ENCODE measurements at places on chromosomes 7 and 10.

GRCh38 chr10:129704786-129705525 is 237.9 kb downstream of the MGMT start:
- no peak for DNase-seq

DNA sequence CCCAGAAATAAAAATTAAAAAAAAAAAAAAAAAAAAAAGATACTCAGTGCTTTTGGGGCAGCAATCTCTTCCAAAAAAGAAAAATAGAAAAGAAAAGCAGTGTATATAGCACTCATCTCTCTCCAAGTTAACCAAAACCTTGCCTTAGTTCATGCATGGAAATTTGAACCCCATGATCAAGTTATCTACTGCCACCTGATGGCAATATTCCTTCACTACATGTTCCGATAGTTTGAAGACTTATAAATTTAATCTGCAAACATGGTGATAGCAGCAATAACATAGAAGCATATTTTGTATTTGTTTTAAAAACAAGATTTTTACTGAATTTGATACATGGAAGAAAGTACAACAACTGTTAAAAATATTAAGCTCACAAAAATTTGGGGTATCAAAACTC is 48.6 kb upstream of the SLIT1 start:
- DNase-seq, result peak; percentile 39

- no peak for DNase-seq
These were observed 517.3 kb downstream of the PTPRN2 start for GRCh38 chr7:158070222-158070920.

- no peak for DNase-seq
These were observed 6.8 kb downstream of the ATG9B start for GRCh38 chr7:151017370-151017952.

- DNase-seq, result no peak
These were observed 67.9 kb upstream of the HECW1 start for GRCh38 chr7:43044511-43044910.

DNA sequence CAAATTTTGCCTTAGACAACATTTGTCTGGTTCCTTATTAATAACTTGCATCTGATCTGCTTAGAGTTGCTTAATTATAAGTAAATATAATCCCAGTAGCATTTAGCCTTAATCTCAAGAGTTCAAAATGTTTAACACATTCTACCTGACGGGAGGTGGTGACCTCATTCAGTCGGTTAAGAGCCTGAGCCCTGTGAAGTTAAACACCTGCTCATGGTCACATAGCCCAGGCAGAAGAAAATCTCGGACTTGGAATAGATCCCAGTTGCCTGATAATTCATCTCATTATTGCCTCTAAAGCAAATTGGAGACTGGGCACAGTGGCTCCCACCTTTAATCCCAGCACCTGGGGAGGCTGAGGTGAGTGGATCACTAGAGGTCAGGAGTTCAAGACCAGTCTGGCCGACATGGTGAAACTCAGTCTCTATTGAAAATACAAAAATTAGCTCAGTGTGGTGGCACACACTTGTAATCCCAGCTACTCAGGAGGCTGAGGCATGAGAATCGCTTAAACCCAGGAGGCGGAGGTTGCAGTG is 18.6 kb upstream of the ASCC1 start:
- no peak for DNase-seq

- DNase-seq, result no peak
These were observed 4.9 kb upstream of the ZMIZ2 start for GRCh38 chr7:44743750-44744149.

GRCh38 chr7:132756484-132756990 is 180.3 kb upstream of the PLXNA4 start:
- DNase-seq, result no peak

DNA sequence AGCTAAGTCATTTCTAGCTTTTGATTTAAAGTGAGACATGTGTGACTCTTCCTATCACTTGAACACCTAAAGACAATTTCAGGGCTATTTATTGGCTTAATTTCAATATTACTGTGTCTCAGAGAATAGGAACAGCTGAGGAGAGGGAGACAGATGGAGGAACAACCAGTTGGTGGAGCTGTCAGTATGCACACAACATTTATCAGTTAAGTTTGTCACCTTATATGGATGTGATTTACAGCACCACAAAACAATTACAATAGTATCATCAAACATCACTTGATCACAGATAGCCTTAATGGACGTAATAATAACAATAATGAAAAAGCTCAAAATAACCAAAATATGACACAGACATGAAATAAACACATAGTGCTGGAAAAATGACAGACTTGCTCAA is 129.6 kb downstream of the NPSR1 start:
- DNase-seq, result no peak

- DNase-seq, result no peak
These were observed 260.1 kb downstream of the BMPER start for GRCh38 chr7:34165466-34165865.

DNA sequence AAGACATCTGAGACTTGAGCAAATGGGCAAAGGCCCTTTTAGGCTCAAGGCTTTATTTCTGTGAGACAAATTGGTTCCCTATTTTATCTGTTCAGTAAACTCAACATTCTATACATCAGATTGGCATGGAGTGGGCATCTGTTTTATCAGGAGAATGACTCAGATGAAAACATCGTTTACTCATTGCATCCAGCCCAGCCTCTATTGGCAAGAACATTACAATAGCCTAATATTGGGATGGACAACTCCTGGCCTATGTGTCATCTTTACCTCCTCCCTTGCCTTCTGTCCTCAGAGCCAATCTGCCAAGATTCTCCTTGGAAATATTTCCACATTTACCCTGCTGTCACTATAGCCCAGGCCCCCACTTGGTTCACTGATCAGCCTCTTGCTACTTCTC is 5.5 kb upstream of the BLNK start:
- no peak for DNase-seq

DNA sequence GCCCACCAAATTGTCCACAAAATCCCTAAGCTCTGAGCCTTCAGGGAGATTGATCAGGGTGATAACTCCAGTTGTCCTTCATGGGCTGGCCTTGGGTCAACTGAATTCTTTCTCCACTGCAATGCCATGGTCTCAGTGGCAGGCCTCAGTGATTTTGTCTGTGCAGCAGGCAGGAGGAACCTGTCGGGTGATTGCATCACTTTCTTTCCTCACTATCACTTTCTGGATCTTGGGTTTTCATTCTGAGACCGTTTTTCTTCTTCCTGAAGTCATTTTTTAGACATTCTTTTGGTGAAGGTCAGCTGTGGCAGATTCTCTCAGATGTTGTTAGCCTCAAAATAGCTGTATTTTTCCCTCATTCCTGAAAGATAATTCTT is 28.8 kb upstream of the LCOR start:
- no peak for DNase-seq

DNA sequence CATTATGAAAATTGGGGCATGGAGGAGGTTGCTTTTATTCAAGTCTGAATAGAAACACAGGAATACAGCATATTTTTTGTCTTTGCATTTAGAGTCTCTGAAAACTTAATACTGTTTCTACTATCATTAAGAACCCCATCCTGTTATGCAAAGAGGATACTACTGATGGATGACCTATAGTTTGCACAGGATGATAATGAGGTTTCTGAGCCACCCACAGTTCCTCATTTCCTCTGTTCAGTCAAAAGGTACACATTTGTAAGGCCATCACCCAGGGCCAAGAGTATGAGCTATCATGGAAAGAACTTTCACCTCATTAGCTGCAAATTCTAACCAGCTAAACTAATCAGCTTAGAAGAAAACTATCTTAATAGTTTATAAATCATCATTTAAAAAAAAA is 213.0 kb upstream of the CHRM2 start:
- DNase-seq, result no peak

GRCh38 chr10:112755446-112756234 is 194.4 kb upstream of the TCF7L2 start:
- no peak for DNase-seq

- no peak for DNase-seq
These were observed 32.4 kb upstream of the TCF7L2 start for GRCh38 chr10:112917681-112918080.

- no peak for DNase-seq
These were observed 62.3 kb upstream of the FAM133B start for GRCh38 chr7:92652536-92652935.

DNA sequence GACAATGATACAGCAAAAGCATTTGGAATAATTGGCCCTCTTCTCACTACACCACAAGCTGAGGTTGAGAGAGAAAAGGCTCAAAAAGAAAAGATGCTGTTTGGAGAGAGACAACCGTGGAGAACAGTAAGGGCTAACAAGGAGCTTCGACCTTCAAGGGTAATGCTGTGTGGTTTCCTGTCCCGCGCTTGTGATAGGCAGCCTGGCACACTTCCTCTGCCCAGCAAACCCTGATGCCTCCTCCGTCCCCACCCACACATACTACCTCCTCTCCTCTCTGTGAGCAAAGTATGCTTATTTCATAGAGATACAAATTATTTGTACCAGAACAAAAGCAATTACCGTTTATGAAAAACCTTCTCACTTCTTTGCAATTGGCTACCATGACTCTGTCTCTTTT is 755.4 kb downstream of the KCNMA1 start:
- no peak for DNase-seq

DNA sequence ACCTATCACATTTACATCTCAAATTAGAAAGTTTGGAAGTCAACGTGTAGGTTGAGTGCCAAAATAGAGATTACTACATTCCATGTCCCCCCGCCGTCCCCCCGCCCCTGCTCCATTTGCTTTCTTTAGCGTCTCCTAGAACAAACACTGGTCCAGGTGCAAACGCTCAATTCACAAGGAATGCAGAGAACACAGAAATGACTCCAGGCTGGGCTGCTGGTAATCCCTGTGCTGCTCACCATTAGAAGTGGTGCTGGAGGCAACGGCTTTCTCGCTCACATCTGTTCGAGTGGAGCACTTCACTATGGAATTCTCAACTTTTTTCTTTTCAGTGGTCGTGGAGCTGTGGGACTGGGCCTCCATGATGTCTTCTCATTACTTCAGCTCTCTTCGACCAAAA is 14.1 kb downstream of the GLI3 start:
- no peak for DNase-seq

DNA sequence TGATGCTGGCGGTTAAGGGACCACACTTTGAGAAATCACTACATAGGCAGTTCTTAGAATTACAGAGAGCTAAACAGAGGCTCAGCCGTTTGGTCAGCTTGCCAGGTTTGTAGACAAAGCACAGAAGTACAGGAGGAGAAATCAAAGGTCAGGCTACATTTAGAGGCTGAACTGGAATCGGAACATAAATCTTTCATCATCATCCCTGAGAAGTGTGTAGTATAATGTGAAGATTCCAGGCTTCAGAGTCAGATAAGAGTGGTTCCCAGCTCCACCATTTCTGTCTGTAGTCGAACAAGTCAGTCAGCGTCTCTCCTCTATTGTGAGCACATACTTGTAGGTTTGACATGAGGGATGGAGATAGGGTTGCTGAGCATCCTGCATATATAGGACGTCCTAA is 18.9 kb downstream of the CDK1 start:
- DNase-seq, result no peak

DNA sequence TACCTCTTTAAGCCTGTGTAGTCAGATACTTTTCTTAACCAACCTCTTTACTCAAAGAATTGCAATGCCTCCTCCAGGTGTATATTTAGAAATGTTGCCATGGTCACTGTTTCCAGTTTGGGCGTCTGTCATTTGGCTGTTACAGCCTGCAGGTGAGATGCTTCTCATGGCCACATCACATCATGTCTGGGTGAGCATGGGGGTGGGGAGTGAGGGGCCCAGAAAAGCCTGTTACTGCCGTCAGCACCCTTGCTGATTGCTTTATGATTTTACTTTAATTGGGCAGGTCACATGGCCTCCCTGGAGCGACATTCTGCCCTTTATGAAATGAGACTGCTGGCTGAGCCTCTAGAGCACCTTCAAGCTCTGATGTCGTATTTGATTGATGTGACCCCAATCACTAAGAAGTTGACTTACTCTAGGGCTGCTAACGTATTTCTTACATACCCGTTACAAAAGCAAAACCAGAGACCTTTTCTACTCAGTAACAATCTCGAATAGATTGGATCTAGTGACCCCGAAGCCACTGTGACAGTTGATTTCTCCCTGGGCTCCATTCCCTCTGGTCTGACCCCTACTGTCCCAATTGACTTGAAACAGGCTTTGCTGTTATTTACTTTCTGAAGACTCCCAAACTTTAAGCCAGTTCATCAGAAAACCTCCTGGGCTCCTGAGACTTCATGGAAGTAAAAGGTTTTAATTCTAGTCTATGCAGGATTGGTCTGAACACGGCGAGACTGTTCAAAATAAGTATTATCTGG is 60.7 kb downstream of the OTUD1 start:
- DNase-seq, result no peak

- DNase-seq, result peak; percentile 88
These were observed 77.6 kb downstream of the BICC1 start for GRCh38 chr10:58590152-58590840.

- DNase-seq, result no peak
These were observed 291.2 kb upstream of the MEOX2 start for GRCh38 chr7:15977663-15978062.

DNA sequence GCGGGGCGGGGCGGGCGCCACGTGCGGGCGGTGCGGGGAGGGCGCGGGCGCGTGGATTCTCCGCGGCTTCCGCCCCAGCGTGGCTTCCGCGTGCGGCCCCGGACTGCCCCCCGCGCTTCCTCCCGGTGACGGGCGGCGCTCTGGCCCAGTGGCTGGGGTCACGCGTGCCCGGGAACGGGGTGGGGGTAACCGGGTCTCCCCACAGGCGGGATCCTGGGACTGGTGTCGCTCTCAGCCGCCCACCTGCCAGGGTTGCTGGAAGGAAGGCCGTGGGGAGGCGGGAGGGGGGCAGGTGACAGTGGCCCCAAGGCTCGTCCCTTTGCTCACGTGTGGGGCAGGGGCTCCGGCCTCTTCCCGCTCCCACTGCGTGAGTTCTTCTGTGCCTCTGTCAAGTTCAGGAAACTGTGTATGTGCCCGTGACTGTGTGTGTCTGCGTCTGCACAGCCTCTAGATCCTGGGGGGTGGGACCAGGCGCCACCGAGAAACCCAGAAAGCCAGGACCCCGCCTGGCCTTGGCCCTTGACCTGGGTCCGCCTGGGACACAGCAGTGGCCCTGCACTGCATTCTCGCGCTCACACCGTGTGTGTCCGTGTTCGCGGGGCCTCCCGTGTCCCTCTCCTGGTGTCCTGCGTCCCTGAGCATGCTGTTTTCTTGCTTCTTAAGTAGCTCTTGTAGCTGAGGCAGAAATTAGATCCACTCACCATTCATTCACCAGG is 919 bp downstream of the MAFK start:
- DNase-seq, result no peak

DNA sequence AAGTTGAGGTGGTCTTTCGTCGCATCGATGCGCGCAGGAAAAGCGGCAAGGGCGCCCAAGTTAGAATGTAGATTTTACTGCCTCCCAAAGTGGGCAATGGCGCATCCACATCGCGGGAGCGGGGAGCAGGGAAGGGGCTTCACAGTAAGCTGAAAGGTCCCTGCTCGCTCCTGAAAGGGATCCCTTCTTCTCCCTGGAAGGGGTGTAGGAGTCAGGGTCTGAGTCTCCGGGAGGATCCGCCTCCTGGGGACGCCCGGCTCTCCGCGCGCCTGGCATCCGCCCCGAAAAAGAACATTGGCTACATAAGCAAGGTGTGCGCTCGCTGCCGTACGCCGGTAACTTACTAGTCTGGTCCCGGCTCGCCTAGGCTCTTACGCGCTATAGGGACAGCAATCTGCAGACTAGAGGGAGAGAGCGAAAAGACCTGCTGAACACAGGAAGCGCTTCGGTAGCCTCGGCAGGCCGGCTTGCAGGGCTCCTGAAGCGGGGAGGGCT is 804 bp downstream of the UNC5B start:
- peak; percentile 55 for DNase-seq

- DNase-seq, result no peak
These were observed 82.5 kb upstream of the CREB5 start for GRCh38 chr7:28329661-28330363.

Measured in astrocyte of the cerebellum (primary cell).